Activated naive CD8-positive, alpha-beta T cell treated with anti-CD3 and anti-CD28 coated beads, Interleukin-2, amount 10 ng/mL, durations not matched to agents 7 days and 5 days (primary cell): ENCODE measurements at places on chromosomes 5 and 9.

- no peak for DNase-seq
These were observed 195.0 kb downstream of the KIAA0825 start for GRCh38 chr5:94423411-94423810.

GRCh38 chr9:76137931-76138330 is 247.5 kb downstream of the PCSK5 start:
- no peak for DNase-seq

DNA sequence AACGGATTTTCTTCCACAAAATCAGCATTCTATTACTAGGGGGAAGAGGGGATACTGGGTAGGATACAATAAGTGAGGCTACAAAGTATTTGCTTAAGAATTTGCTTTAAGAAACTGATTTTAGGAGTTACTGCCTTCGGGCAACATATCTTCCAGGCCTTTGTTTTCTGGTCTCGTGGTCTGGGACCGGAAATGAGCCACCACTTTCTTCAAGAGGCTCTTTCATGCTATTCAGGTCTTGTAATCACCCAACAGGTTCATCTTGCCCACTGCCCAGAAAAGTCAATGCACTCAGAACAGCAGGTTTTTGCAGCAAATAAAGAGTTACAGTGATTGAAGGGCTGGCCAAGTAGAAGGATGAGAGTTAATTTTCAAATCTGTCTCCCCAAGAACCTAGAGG is 6.6 kb upstream of the AOPEP start:
- DNase-seq = no peak

- no peak for DNase-seq
These were observed 223.0 kb upstream of the DMRT1 start for GRCh38 chr9:618478-618877.

GRCh38 chr5:59769832-59770231 is 123.7 kb downstream of the PDE4D start:
- no peak for DNase-seq

GRCh38 chr9:37986771-37987258 is 82.2 kb downstream of the SHB start:
- no peak for DNase-seq

DNA sequence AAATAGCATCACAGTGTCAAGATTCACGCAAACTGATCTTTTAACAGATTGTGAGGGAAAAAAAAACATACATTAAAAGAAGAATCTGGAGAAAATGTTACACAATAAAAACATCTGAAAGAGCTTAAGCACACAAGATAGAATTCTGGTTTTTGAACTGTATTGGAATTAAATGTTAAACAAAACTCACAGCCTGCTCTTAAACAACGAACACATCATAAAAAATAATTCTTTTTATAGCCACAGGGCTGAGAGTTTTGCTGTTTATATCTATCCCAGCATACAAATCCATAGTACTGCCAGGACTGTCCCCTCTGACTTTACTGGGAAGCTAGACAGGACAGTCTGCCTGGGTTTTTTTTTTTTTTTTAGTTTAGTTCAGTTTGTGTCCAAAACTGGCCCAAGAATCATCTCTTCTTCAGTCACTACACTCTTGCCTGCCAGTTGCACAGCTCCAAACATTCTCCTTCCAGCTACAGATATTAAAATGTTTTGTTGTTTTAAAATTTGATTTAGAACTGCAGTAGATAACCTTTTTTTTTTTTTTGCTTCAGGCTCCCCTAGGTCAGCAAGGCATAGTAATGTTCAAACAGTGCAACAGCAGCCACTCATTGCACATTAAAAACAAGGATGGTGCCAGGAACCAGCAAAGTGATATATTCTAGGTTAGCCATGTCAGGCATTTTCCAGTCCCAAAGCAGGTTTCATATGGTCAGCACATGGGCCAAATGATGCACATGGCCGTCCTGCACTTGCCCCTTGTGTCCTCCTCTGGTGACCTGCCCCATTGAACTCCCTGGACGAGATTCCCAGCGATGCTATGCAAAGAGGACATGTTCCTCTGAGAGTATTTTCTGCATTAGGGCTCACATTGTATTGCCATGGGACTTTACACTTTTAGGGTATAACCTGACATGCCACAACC is 173.6 kb downstream of the ARL15 start:
- DNase-seq = no peak

- DNase-seq = no peak
These were observed 52.3 kb downstream of the ACER2 start for GRCh38 chr9:19461135-19461534.

DNA sequence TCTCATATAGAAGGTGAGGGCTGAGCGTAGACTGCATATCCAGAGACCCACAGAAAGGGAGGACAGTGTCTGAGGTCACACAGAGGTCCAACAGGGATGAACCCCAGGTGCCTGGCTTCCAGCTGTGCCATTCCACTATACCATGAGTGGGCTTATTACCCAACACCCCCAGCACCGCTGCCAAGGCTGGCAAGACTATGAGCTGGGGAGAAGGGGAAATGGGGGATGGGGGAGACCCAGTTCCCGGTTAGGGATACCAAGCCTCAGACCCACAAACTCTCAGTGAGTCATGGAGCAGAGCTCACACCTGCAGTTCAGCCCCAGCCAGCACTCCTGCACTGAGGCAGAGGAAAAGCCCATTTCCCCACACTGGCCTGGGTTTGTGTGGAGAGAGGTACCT is 106.4 kb downstream of the PSD2 start:
- no peak for DNase-seq

DNA sequence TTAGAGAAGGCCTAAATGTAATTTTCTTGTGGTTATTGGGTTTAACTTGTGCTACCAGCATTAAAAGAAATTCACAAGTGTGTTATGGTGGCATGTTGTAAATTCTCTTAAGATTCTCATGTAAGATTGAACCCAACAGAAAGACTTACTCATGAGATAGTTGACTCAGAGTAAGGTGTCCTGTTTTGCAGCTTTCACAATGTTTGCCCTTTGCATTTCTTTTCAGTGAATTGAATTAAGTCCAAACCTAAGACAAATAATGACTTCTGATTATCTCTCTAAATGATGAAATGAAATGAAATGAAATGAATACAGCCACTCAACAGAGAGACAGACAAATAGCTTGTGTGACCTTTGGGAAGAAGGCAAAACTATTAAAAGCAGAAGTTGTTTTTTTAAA is 1696.9 kb upstream of the WWC1 start:
- DNase-seq = no peak

- no peak for DNase-seq
These were observed 20.6 kb upstream of the CRB2 start for GRCh38 chr9:123335193-123335985.
